ENCODE measurements at places on chromosomes 16 and 17.
A peak's percentile ranks its signal among the peaks of the same experiment; 100 is the strongest.

DNA sequence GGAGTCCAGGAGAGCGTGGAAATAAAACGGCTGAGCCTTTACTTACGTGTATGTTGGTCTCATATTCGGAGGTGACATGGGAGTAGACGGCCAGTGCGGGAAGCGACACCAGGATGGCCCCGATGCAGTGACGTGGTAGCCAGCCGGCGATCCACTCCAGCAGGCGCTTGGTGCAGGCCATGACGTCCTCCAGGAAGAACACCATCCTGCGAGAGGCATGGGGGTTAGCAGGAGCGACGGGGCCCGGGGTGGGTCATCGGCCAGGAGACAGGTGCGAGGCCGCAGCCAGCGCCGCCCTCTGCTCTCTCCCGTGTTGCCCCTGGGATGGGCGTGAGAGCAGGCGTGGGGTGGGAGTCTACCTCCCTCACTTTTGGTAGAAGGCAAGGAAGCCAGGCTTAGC lies 98.6 kb upstream of the CREBBP start:
- DNase-seq, result no peak

DNA sequence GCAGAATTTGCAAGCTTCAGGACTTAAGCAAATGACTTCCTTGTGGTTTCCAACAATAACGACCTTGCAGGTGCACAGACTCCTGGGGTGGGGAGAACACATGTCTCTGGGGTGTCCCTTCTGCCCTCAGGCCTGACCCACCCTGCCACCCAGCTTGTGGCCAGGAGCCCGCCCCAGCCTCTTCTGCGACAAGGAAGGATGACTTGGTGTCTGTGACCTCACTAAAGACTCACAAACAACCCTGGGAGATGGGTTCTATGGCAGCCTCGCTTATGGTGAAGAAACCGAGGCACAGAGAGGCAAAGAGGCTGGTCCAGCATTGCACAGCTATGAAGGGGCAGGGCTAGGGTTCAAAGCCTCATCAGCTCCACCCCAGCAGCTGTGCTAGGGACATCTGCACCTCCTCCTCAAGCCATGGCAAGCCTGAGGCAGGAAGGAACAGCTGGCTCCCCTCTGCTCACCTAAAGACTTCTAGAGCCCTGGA lies 2.6 kb downstream of the ATP2A3 start:
- no peak for DNase-seq

DNA sequence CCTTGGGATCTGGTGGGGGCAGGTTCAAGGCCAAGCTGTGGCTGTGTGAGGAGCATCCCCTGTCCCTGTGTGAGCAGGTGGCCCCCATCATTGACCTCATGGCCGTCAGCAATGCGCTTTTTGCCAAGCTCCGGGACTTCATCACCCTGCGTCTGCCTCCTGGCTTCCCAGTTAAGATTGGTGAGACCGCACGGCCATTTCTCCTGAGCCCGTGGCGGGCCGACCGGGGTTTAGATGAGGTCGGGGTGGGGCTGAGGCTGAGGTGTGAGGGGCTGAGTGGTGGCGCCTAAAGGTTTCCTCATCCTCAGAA lies 10.7 kb downstream of the CORO6 start:
- no peak for DNase-seq

DNA sequence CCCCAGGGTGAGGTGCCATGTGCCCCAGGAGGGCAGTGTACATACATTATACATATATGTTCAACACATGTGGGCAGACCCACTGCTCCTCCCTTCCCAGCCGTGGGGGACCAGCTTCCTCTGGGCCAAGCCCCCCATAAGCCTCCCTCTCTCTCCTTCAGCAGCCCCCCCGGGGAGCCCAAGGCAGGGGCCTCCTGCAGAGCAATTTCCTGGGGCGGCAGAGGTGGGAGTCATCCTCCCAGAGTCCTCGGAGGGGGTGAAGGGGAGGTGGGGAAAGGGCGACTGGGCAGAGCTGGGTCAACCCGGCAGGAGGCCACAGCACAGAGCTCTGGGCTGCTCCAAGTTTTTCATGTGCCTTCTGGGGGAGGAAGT lies 235.1 kb downstream of the ZNF423 start:
- DNase-seq, result no peak

GRCh38 chr16:10865991-10866966 lies 10.7 kb upstream of the CIITA start:
- DNase-seq, result no peak

DNA sequence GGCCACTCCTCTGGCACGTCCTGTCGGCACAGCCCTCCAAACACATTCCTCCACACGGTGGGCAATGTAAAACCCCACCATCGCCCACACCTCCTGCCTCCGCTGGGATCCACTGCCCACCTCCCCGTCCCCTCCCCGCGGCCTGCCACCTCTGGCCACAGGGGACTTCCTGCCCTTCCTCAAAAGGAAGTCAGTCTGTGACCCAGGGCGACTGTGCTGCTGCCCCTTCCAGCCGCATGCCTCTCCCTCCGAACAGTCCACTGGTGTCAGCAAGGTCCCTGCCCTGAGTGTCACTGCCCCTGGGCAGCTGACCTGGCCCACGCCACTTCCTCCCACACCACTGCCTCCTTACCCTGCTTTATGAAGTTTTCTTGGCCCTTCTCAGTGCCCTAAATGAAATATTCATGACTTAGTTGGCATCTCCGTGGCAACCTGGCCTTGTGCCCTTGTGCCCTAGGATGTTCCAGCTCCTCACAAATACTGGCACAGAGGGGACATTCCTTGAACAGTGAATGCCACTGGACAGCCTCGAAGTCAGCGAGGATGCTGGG lies 2.0 kb downstream of the PLD6 start:
- DNase-seq, result no peak

- no peak for DNase-seq
These were observed 10.5 kb downstream of the FTO start for GRCh38 chr16:53714205-53715022.

DNA sequence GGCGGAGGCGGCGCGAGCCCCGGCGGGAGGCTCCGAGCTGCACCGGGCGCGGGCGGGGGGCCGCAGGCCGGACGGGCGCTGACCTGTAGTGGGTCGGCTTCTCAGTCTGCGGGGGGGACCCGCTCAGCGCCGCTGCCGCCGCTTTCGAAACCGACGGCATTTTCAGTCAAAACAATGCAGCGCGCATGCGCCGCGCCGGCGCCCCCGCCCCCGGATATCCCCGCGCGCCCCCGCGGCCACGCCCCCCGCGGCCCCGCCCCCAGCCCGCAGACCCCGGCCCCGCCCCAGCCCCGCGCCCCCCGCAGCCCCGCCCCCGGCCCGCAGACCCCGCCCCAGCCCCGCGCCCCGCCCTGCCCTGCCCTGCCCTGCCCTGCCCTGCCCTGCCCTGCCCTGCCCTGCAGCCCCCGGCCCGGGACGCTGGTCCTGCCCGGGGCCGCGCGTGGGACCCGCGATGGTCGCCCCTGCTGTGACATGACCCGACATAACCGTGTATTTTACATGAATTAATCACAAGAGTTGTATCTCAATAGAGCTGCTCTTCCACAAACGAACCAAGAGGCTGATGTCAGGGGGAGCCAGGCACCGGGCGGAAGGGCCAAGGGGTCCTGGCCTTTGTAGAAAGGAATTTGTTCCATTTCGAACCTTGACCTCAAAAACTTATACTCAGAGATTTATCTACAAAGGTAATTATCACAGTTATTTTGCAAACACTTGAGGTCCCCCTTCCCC lies at the start of gene UNKL:
Gene UNKL (minus strand): TSS at position 173 of the 729 bp plus-strand sequence. CDS start 13 bp downstream, at position 160.
- DNase-seq, result peak; percentile 68

- no peak for DNase-seq
These were observed 2.8 kb upstream of the SOCS1 start for GRCh38 chr16:11258553-11259492.

DNA sequence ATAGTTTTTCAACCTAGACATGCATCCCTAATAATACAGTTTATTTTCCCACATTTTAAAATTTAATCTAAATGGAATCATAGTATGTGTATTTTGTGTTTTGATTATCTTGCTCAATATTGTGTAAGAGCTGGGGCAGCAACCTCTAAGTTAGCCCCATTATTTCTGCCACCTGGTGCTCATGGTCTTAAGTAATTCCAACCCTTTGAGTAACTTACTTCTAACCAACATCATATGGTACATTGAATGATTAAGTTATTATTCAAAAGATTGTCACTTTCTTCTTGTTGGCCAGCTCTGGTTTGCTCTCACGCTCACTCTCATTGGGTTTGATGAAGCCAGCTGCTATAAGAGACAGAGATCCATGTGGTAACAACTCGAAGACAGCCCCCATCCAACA lies 3.9 kb upstream of the KRTAP4-3 start:
- DNase-seq, result no peak

- no peak for DNase-seq
These were observed 27.6 kb upstream of the C1QTNF8 start for GRCh38 chr16:1123525-1124230.

DNA sequence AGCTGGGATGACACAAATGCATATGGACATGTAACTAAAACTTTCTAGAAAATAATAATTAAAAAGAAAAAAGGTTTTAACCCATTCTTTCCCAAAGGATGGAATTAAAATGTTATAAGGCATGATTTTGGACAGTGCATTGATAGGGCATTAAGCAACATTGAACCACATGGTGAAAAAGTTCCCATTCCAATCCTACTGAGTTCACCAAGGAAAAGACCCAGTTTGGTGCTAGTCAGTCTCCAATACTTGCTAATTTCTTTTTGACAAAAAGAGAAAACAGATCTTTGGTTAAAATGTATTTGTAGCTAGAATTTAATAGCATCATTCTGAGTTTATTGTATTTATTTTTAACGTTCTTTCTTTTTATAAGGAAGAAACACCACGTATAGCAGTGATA lies 28.1 kb downstream of the EMP2 start:
- no peak for DNase-seq

DNA sequence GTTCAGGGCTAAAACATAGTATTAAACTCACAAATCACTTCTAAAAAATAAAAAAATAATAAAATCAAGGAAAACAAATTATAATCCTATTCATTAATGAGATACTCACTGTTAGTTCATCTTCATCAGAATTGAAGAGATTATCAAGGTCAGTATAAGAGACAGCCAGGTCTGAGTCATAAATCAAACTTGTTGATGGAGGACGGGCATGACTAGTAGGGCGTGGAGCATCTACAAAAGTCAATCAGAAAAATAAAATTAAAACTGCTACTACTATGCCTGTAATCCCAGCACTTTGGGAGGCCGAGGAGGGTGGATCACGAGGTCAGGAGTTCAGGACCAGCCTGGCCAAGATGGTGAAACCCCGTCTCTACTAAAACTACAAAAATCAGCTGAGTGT lies 59.1 kb upstream of the INTS2 start:
- DNase-seq, result no peak

DNA sequence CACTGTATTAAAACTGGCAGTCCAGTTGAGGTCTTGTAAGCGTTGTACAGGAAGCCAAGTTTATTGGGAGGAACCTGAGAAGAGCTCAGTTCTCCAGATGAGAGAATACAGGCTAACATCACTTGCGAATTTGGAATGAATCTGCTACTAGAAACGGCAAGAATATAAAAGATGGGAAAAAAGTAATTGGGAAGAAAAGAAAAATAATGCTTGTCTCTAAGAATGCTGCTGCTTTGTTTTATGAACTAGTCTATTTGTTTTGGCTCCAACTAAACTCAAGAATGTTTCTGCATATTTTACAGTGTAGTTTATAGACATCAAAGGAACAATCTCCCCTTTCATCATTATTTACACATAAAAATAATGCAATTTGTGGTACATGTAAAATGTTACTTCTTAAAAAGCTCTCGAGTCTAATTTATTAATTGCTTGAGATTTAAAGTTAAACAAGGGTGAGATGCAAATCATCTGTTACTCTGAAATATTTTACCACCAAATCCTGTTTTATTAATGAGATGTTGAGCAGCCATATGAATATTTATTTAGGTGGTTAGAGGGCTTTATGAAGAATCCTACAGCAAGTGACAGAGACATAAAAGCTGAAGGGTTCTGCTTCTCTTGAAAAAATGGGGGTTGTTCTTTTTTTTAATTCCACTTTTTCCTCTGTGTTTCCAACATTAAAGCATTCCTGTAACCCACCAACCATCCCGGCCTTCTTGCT lies 162.1 kb upstream of the AXIN2 start:
- no peak for DNase-seq

GRCh38 chr17:58538811-58539409 lies 24.5 kb upstream of the MTMR4 start:
- no peak for DNase-seq

DNA sequence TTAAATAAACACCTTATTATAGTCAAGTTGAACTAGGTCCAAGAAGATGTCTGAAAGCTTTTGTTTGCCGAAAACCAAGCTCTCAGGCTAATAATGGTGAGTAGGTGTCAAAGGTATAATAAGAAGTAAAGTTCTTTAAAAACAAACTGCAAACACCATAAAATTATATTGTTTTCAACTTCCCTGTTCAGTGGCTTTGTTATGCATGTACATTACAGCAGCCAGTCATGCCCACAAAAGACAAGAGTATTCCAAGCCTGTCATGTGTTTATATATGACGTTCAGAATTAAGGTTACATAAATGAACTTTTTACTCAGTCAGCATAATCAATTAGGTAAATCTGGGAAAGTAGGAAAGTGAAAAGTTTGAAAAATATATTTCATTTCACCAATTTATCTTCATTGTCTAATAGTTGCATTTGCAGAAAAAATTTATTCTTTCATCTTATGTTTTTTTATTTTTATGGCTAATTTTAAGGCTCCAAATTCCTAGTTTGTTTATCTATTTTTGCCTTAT lies 928.7 kb upstream of the SOX9 start:
- no peak for DNase-seq

DNA sequence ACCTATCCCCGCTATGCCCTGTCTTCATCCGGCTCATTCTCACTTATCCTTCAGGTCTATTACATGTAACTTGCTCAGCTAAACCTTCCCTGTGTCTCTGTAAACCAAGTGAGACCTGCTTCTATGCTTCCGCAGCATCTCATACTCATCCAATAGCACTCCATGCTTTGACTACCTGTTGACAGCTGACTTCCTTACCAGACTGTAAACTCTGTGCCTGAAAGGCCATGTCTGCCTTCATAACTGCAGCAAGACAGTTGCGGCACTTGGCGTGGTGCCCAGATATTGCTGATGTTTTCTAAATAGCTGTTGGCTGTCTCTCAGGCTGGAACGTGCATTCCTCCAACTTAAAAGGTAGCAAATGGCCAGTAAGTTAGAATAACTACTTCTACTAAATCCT lies 1.8 kb upstream of the OR1E1 start:
- DNase-seq, result no peak

DNA sequence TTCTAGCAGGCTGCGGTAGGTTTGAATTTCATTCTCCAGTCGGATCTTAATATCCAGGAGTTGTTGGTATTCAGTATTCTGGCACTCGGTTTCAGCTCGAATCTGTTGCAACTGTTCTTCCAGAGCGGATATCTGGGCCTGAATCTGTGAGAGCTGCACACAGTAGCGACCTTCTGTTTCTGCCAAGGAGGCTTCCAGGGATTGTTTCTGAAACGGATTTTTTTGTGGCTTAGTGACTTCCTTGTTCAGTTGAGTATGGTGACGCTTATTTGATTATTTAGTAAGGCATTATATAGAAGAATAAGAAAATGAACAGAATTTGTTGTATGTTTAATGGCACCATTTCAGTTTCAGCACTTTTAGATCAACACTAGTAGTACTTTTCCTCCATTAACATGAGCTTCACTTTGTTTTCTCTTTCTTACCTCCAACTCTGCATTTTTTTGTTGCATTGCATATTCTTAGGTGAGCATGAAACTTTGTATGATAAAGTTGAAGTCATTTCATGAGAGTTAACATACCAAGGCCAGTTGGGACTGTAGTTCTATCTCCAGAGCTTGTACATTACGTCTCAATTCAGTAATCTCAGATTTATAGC lies 2.8 kb downstream of the KRT10 start:
- no peak for DNase-seq

All from stimulated activated CD4-positive, alpha-beta T cell treated with anti-CD3 and anti-CD28 coated beads, Interleukin-15, amount 100 ng/mL, for 48 hours (primary cell).